Fibroblast of skin of left biceps (primary cell): ENCODE measurements at places on chromosomes 3 and 15.
A peak's percentile ranks its signal among the peaks of the same experiment; 100 is the strongest.

- DNase-seq = no peak
Observed at GRCh38 chr15:89858661-89859458, 34.9 kb downstream of the AP3S2 start.

GRCh38 chr3:189041482-189042090 lies 130.2 kb upstream of the TPRG1 start:
- no peak for DNase-seq

DNA sequence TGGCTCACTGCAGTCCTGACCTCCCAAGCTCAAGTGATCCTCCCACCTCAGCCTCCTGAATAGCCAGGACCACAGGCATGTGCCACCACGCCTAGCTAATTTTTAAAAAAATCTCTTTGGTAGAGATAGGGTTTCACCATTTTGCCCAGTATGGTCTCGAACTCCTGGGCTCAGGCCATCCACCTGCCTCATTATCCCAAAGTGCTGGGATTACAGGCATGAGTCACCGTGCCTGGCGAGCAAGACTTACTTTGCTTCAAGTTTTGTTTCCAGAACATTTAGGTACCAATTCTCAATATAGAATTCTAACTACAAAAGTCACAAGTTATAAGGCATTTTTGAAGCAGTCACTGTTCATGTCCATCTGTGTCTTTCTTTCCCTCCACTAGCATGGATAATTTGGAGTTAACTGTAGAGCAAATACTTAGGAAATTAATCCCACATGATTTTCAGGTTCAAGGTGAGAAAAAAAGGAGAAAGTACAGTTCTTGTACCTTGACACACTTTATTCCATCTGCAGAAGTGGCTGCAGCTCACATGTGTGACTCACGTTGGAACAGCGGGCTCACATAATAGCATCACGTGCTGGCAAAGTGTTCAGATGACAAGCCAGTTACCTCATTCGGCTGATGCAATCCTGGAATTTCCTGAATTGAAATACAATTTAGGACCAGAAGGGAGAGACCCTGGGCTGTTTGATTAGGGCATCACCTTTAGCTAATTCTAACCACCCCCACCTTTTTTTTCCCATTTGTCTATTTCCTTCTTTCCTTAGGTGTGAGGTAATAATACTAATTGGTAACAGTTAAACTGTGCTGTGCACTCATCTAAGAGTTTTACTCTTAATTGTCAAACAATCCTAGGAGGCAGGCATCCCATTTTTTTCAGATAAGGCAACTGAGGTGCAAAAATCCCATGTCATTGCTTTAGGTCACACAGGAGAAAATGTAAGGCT lies 46.9 kb upstream of the NEDD4 start:
- peak; percentile 90 for DNase-seq

GRCh38 chr3:38602576-38603250 lies 46.8 kb downstream of the SCN5A start:
- no peak for DNase-seq

GRCh38 chr3:152714507-152714906 lies 120.4 kb upstream of the P2RY1 start:
- DNase-seq = no peak

GRCh38 chr3:95082191-95082590 lies 1019.3 kb downstream of the NSUN3 start:
- no peak for DNase-seq

- peak; percentile 37 for DNase-seq
Observed at GRCh38 chr15:92714477-92715401, 59.2 kb upstream of the FAM174B start.

DNA sequence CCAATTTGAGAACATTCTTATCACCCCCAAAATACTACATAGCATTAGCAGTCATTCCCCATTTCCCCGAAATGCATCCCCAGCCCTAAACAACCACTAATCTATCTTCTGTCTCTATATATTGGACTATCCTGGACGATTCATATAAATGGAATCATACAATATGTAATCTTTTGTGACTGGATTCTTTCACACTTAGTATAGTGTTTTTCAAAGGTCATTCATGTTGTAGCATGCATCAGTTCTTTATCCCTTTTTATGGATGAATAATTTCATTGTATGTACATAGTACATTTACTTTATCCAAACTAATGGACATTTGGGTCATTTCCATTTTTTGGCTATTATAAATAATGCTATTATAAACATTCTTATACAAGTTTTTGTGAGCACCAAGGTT lies 27.5 kb upstream of the EIF1B start:
- no peak for DNase-seq
